ENCODE measurements at places on chromosomes 1 and 21. TPM values are rescaled to one million over a fixed set of nuclear protein-coding genes. Genes with fewer than 3 reads are reported as not detected.

The CD53 gene
- total RNA-seq: not detected

The FCAMR gene
- total RNA-seq: not detected

The LDLRAD1 gene
- total RNA-seq: not detected

The OR10R2 gene
- not detected for total RNA-seq

The GRHL3 gene
- total RNA-seq: 1.0 TPM

The MYCL gene
- total RNA-seq: 1.6 TPM

The OR6N1 gene
- total RNA-seq: not detected

The DUSP23 gene
- 58.0 TPM for total RNA-seq

The ARHGAP29 gene
- 13.5 TPM for total RNA-seq

The RAB42 gene
- 3.1 TPM for total RNA-seq

The TNFRSF18 gene
- not detected for total RNA-seq

The INTS3 gene
- 23.3 TPM for total RNA-seq

The RAB7B gene
- total RNA-seq: 0.56 TPM

The SLC44A3 gene
- total RNA-seq: 1.8 TPM

The CDK11A gene
- 23.8 TPM for total RNA-seq

The PRDM16 gene
- 0.28 TPM for total RNA-seq

The COP1 gene
- total RNA-seq: 27.9 TPM

The GNG4 gene
- total RNA-seq: 13.0 TPM

The SH2D5 gene
- total RNA-seq: 10.3 TPM

The TSPEAR gene
- not detected for total RNA-seq

The FAM167B gene
- 0.55 TPM for total RNA-seq

The PLEKHO1 gene
- 5.2 TPM for total RNA-seq

The DNAI4 gene
- total RNA-seq: 0.94 TPM

The UBL4B gene
- total RNA-seq: not detected

The BCAS2 gene
- total RNA-seq: 27.9 TPM

The CLDN19 gene
- not detected for total RNA-seq

The SPRR3 gene
- not detected for total RNA-seq

The KRTAP20-1 gene
- total RNA-seq: not detected

The PAQR7 gene
- 4.8 TPM for total RNA-seq

The PARK7 gene
- 367 TPM for total RNA-seq

The HSD3B2 gene
- total RNA-seq: not detected

The CD1B gene
- total RNA-seq: not detected

The EDARADD gene
- 3.1 TPM for total RNA-seq

The RCOR3 gene
- total RNA-seq: 25.0 TPM

The KRTAP10-4 gene
- not detected for total RNA-seq

The U2AF1 gene
- total RNA-seq: 46.2 TPM

The THEMIS2 gene
- 0.70 TPM for total RNA-seq

The KCTD3 gene
- total RNA-seq: 41.1 TPM

The CD101 gene
- 0.14 TPM for total RNA-seq

The ANKRD34A gene
- total RNA-seq: 0.24 TPM

The FMO2 gene
- total RNA-seq: not detected

The SPRR2E gene
- not detected for total RNA-seq

The IVL gene
- total RNA-seq: 0.09 TPM

The TEX50 gene
- not detected for total RNA-seq

The TENT5C gene
- total RNA-seq: 0.14 TPM

The KRTAP19-3 gene
- not detected for total RNA-seq

The KIF26B gene
- total RNA-seq: 0.09 TPM

All from A549 treated with dexamethasone at 1 μM for 4 hours (cell line).